Psoas muscle (tissue), 8 donors: ENCODE measurements at places on chromosomes 3 and 15. TPM values are rescaled to one million over a fixed set of nuclear protein-coding genes. Genes with fewer than 3 reads are reported as not detected.

CNTN6 gene
- not detected for total RNA-seq

AGBL1 gene
- total RNA-seq, result 13.6 TPM

DNA sequence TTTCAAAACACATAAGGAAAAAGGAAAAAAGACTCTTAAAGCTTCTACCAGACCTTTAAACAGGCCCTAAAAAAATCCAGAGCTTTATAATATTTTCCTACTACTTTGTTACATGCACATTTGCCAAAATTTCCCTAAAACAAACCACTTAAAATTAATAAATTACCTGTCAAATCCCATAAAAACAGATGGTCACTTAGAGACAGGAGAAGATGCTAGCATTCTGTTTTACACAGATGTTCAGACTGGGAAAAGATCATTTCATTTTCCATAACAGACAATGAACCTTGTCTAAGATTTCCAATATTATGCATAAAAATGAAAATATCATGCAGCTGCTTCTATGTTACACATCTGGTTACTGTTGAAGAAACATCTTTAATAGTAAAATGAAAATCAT lies 66.6 kb downstream of the SUCLG2 start:
- DNase-seq, result no peak

DNA sequence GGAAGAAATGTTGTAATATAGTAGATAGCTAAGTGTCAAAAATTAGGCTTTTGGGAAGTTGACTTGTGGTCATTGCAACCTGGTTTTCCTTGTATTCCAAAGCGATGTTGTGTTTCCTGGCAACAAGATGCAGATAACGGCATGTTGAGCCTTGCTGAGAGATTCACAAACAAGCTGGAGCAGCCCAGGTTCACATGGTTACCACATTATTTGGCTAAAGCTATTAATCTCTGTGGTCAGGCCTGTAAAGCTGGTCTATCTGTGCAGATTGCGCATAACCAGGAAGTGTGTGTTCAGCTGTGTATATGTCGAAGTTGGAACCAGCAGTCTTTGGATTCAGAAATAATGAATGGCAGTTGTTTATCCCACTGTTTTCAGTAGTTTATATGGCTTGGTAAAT lies 6.6 kb downstream of the TIPARP start:
- no peak for DNase-seq

DNA sequence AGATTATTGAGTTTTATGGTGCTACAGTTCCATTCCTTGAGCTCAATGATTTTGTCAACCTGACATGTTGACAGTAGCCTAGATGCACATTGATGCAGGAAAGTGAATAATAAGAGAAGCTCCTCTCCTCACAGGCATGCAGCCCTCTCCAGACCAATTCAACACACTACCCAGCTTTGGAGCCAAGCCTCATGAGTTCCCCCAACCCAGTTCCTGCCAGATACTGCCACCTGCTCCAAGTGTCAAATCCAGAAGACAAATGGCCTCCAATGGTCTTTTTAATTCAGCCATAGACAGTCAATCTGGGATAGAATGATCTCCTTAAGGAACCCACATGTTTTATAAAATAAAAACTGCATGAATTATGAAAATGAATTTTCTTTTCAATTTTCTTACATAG lies 83.7 kb upstream of the ARHGEF3 start:
- no peak for DNase-seq

- no peak for DNase-seq
These were observed 274.4 kb downstream of the TLE3 start for GRCh38 chr15:69823223-69823907.

DNA sequence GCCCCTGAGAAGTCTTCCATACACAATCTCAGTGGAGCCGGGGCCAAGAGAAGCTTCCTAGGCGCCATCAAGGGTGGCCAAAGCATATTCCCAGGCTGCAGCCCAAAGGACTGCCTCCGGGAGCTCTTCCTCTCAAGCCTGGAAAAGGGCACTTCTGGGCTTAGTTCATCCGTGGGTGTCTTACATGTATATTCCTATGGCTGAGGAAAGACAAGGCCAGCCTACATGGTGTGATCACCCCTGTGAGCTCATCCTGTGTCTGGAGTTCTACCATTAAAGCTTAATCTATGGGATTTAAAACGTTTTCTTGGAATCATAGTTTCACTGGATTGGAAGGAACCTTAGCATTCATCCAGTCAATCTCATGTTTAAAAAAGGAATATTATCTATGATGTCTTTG lies 21.9 kb upstream of the TIMP4 start:
- DNase-seq, result no peak

DNA sequence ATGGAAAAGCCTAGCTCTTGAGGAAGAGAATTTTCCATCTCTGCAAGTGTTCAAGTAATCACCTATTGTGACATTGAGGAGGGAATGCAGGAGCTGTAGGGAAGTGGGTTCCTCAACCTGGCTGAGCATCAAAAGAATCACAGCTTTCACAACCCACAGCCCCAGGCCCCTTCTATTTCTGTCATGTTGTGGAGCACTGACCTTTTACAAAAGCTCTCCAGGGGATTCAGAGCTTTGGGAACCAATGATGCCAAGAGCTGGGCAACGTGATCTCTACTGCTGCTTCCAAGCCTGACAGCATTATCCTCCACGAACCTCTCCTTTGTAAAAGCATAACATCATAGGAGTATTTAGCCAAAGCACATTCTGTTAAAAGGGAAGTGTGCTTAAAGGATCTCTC lies 231.1 kb downstream of the ADAMTS9 start:
- DNase-seq, result no peak
